C1 segment of cervical spinal cord (tissue), 14 donors: ENCODE measurements at places on chromosomes 2 and 18.

- no peak for DNase-seq
Observed at GRCh38 chr18:73352546-73352945, 484.8 kb upstream of the NETO1 start.

DNA sequence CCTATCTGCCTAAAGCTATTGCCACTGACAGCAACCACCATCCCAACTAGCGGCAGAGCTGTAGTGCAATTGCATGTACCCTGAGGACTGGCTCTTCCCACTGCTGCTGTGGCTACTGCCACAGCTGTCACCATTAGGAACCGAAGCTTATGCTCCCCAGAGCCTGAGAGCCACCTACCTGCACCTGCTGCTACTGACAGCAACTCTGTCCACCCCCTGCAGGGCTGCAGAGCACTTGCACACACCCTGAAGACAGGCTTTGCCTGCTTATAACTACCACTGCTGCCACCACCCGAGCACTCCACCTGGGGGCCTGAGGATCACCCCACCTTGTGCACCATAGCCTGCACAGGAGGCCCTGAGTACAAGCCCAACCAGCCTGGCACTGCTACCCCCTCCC, 217.6 kb upstream of the FOSL2 start:
- no peak for DNase-seq

- no peak for DNase-seq
Observed at GRCh38 chr2:109670556-109671411, 56.6 kb downstream of the SOWAHC start.

DNA sequence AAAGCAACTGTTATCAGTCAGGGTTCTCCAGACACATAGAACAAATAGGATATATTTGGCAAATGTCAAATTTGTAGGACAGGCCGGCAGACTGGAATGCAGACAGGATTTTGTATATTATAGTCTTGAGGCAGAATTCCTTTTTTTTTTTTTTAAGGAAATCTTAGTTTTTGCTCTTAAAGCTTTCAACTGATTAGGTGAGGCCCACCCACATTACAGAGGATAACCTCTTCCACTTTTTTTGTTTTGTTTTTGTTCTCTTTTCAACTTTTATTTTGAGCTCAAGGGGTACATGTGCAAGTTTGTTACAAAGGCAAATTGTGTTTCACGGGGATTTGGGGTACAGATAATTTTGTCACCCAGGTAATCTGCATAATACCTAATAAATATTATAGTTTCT, 350.2 kb upstream of the CHAC2 start:
- no peak for DNase-seq

- no peak for DNase-seq
Observed at GRCh38 chr2:115034801-115035200, 592.4 kb downstream of the DPP10 start.

GRCh38 chr2:235343156-235343774, 150.6 kb upstream of the AGAP1 start:
- no peak for DNase-seq
